ENCODE measurements at places on chromosomes 5 and 9. TPM values are rescaled to one million over a fixed set of nuclear protein-coding genes. Genes with fewer than 3 reads are reported as not detected.
A peak's percentile ranks its signal among the peaks of the same experiment; 100 is the strongest.

GRCh38 chr5:56910210-56910965 is 992 bp downstream of the SETD9 start:
- peak overlapping the region; percentile 97 for H3K27ac ChIP-seq
- no peaks in the 10 kb centered on the region for H3K36me3 ChIP-seq
- H3K4me3 ChIP-seq, result peak overlapping the region; percentile 87
- H3K4me1 ChIP-seq, result peaks cover 10% of the 10 kb centered on the region
- peak; percentile 65 for DNase-seq

DNA sequence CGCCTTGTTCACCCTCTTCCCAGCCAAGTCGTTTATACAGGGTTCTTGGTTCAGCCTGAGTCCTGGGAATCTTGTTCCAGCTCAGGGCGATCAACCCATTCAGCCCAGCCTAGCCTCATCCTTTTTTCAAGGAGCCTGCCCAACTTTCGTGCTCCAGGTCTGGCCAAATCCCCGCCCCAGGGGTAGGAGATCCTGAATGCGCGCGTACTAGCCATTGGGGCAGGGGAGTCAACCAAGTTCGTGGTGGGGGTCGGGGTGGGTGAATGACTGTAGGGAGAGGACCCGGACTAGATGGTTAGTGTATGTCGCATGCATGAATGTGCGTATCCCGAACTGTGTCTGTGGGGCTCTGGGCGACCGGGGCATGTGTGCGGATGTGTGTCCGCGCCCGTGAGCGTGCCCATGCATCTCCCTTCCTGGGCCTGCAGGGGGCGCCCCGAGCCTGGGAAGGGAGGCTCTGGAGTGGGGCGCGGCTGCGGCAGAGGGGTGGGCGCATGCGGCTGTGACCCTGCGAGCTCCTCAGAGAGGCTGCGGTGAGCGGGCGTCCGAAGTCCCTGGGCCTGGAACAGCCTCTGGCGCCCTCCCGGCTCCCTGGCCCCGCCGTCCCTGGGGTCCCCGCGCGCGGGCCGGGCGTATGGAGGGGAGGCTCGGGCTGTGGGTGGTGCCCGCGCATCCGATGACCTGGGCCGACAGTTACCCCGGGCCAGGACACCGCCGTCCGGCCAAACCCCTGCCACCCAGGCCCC is 8.7 kb downstream of the CCL21 start:
- H3K4me3 ChIP-seq, result peak overlapping the region; percentile 84
- H3K4me1 ChIP-seq, result peaks cover 3% of the 10 kb centered on the region
- no peaks in the 10 kb centered on the region for H3K36me3 ChIP-seq

- H3K4me3 ChIP-seq, result no peak overlapping the region
- no peak for DNase-seq
- H3K4me1 ChIP-seq, result peaks cover 29% of the 10 kb centered on the region
- H3K27ac ChIP-seq, result peak overlapping the region; percentile 47
- no peaks in the 10 kb centered on the region for H3K36me3 ChIP-seq
Measured at GRCh38 chr5:83376461-83376860, 95.1 kb upstream of the VCAN start.

- H3K27ac ChIP-seq, result no peak overlapping the region
- H3K27me3 ChIP-seq, result no peaks in the 10 kb centered on the region
- DNase-seq, result no peak
- no peaks in the 10 kb centered on the region for H3K36me3 ChIP-seq
- no peaks in the 10 kb centered on the region for H3K4me1 ChIP-seq
- H3K4me3 ChIP-seq, result no peak overlapping the region
Measured at GRCh38 chr5:133382661-133383579, 229.4 kb downstream of the FSTL4 start.

The CCNO gene
- total RNA-seq, result 1.4 TPM

DNA sequence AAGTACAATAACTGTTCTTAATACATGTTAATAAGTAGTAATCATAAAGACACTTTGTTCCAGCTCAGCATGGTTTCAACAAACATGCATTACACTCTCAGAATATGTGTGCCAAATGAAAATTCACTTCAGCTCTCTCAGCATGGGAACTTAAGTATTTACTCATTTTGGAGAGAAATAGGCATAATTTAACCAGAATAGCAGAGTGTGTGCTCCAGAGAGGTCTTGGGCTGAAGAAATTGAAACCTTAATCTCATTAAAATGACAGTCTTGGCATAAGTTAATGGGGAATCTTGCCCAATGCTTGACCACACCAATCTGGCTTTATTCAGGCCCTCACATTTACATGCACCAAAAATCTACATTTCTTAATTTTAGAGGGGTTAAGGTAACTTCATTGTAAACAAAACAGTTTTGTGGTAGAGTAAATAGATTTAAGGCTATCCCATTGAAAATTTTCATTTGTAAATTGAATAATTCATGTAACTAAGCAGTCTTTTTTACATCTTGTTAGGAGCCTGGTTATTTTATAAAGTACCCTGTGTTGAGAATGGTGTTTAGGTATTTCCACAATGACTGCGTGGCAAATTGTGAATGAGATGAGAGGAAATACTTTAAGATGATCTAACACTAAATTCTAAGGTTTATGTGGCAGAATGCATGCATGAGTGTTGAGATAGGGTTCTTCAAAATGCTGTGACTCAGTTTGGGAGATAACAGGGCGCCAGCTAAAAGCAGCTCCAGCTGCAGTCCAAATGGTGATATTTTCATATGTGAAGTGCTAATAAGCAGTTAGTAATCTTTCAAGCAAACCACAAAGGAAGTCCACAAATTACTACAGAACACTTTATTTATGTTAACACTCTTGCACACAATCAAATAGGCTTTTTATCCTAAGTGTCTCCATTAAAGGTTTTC is 11.3 kb upstream of the LOX start:
- peak overlapping the region; percentile 93 for H3K27ac ChIP-seq
- H3K27me3 ChIP-seq, result no peaks in the 10 kb centered on the region
- peak; percentile 36 for DNase-seq
- H3K4me3 ChIP-seq, result no peak overlapping the region
- peaks cover 55% of the 10 kb centered on the region for H3K4me1 ChIP-seq

The FOXD4 gene
- total RNA-seq, result 0.29 TPM

GRCh38 chr9:110659891-110660541 is 8.6 kb upstream of the MUSK start:
- peak overlapping the region; percentile 40 for H3K27ac ChIP-seq
- peaks cover 15% of the 10 kb centered on the region for H3K4me1 ChIP-seq
- no peaks in the 10 kb centered on the region for H3K36me3 ChIP-seq
- no peak overlapping the region for H3K4me3 ChIP-seq
- no peaks in the 10 kb centered on the region for H3K27me3 ChIP-seq

The FBN2 gene
- 33.0 TPM for total RNA-seq

GRCh38 chr5:168747987-168748777 is 169.0 kb upstream of the PANK3 start:
- no peaks in the 10 kb centered on the region for H3K36me3 ChIP-seq
- no peak overlapping the region for H3K27ac ChIP-seq
- H3K4me3 ChIP-seq, result no peak overlapping the region
- H3K27me3 ChIP-seq, result no peaks in the 10 kb centered on the region
- DNase-seq, result peak; percentile 79
- H3K4me1 ChIP-seq, result no peaks in the 10 kb centered on the region

GRCh38 chr5:168088410-168089173 is 202.9 kb upstream of the WWC1 start:
- DNase-seq, result no peak
- no peak overlapping the region for H3K4me3 ChIP-seq
- no peak overlapping the region for H3K27ac ChIP-seq
- H3K36me3 ChIP-seq, result no peaks in the 10 kb centered on the region
- H3K4me1 ChIP-seq, result peaks cover 40% of the 10 kb centered on the region
- H3K27me3 ChIP-seq, result no peaks in the 10 kb centered on the region

The IL31RA gene
- total RNA-seq, result not detected

The C5orf34 gene
- 3.8 TPM for total RNA-seq

The S100Z gene
- total RNA-seq, result not detected

The SH3TC2 gene
- 0.72 TPM for total RNA-seq

DNA sequence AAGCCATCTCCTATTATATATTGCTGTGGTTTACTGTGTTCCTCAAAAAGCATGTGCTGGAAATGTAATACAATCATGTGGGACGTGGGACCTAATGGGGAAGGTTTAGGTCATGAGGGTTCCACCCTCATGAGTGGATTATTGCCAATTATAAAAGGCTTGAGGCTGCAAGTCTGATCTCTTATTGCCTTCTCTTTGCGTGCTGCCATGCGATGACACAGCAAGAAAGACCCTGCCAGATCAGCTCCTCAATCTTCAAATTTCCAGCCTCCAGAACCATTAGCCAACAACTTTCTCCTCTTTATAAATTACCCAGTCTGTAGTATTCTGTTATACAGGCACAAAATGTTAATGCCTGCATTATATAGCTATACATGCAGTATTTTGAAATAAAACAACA is 45.4 kb downstream of the MARCHF11 start:
- H3K27me3 ChIP-seq, result no peaks in the 10 kb centered on the region
- no peak overlapping the region for H3K27ac ChIP-seq
- no peak for DNase-seq
- no peaks in the 10 kb centered on the region for H3K36me3 ChIP-seq

The BASP1 gene
- total RNA-seq, result 242 TPM

The C9orf153 gene
- total RNA-seq, result under 0.01 TPM

GRCh38 chr5:126988021-126988569 is 42.3 kb downstream of the MARCHF3 start:
- no peak overlapping the region for H3K27ac ChIP-seq
- peaks cover 6% of the 10 kb centered on the region for H3K4me1 ChIP-seq
- no peak overlapping the region for H3K4me3 ChIP-seq
- DNase-seq, result no peak
- H3K36me3 ChIP-seq, result no peaks in the 10 kb centered on the region

The DMRT3 gene
- not detected for total RNA-seq

GRCh38 chr5:6541256-6542013 is 91.4 kb downstream of the NSUN2 start:
- no peak overlapping the region for H3K4me3 ChIP-seq
- no peak overlapping the region for H3K27ac ChIP-seq
- H3K36me3 ChIP-seq, result no peaks in the 10 kb centered on the region
- H3K4me1 ChIP-seq, result no peaks in the 10 kb centered on the region
- no peaks in the 10 kb centered on the region for H3K27me3 ChIP-seq

- no peak overlapping the region for H3K27ac ChIP-seq
- H3K4me3 ChIP-seq, result no peak overlapping the region
- DNase-seq, result no peak
- no peaks in the 10 kb centered on the region for H3K4me1 ChIP-seq
Measured at GRCh38 chr5:60101573-60101972, 208.0 kb upstream of the PDE4D start.

- no peak for DNase-seq
- H3K4me1 ChIP-seq, result no peaks in the 10 kb centered on the region
- H3K36me3 ChIP-seq, result no peaks in the 10 kb centered on the region
- H3K27ac ChIP-seq, result no peak overlapping the region
Measured at GRCh38 chr5:159571501-159572244, 241.4 kb upstream of the IL12B start.

DNA sequence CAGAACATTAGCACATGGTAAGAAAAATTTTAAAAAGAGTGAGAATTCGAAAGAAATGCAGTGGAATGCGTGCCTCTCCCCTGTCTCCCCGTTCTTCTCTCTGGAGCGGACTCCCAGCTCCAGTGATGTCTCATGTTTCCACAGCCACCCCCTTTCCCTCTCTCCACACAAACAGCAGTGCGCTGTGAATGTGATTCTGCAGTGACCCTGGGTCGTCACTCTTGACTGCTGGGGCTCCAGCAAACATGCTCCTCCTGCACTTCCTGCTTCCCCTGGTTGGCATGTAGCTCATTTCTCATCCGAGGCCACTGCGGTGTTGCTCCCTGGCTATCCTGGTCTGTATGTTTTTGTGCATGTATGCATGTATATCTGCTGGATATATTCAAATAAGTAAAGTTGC is 13.3 kb downstream of the PHF2 start:
- no peak overlapping the region for H3K27ac ChIP-seq
- no peak overlapping the region for H3K4me3 ChIP-seq
- no peaks in the 10 kb centered on the region for H3K36me3 ChIP-seq
- no peaks in the 10 kb centered on the region for H3K27me3 ChIP-seq

- peak overlapping the region; percentile 83 for H3K27ac ChIP-seq
- no peaks in the 10 kb centered on the region for H3K27me3 ChIP-seq
- H3K36me3 ChIP-seq, result no peaks in the 10 kb centered on the region
- H3K4me3 ChIP-seq, result no peak overlapping the region
- DNase-seq, result no peak
- H3K4me1 ChIP-seq, result peaks cover 16% of the 10 kb centered on the region
Measured at GRCh38 chr9:111298111-111298510, 31.9 kb downstream of the OR2K2 start.

The PCDHB5 gene
- 2.9 TPM for total RNA-seq

DNA sequence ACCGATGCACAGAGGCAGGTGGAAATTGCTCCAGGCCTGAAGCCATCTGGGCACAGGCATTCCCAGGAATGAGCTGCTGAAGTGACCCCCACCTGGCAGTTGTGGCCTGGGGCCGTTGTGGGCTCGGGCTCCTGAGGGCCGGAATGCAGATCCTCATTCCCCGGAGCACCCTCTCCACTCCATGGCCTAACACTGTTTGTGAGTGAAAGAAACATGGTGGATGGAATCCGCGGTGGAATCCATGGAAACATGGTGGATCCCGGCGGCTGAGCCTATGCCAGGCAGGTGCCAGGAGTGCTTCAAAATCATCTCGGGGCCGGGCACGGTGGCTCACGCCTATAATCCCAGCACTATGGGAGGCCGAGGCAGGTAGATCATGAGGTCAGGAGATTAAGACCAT is 3.6 kb upstream of the SARDH start:
- peaks cover 10% of the 10 kb centered on the region for H3K4me1 ChIP-seq
- no peak for DNase-seq
- no peaks in the 10 kb centered on the region for H3K36me3 ChIP-seq
- no peak overlapping the region for H3K27ac ChIP-seq

- H3K4me1 ChIP-seq, result peaks cover 18% of the 10 kb centered on the region
- peaks cover 24% of the 10 kb centered on the region for H3K27me3 ChIP-seq
- H3K36me3 ChIP-seq, result no peaks in the 10 kb centered on the region
- H3K27ac ChIP-seq, result no peak overlapping the region
Measured at GRCh38 chr5:113171520-113171919, 194.9 kb downstream of the DCP2 start.

The FAM151B gene
- total RNA-seq, result 19.2 TPM

The CKMT2 gene
- 1.4 TPM for total RNA-seq

- no peak overlapping the region for H3K27ac ChIP-seq
- no peaks in the 10 kb centered on the region for H3K4me1 ChIP-seq
- no peaks in the 10 kb centered on the region for H3K36me3 ChIP-seq
Measured at GRCh38 chr9:237858-238345, 23.2 kb downstream of the DOCK8 start.

- peaks cover 21% of the 10 kb centered on the region for H3K4me1 ChIP-seq
- no peaks in the 10 kb centered on the region for H3K27me3 ChIP-seq
- H3K36me3 ChIP-seq, result peaks cover 4% of the 10 kb centered on the region
- peak overlapping the region; percentile 66 for H3K27ac ChIP-seq
- peak overlapping the region; percentile 12 for H3K4me3 ChIP-seq
Measured at GRCh38 chr9:136031741-136032730, 63.1 kb downstream of the NACC2 start.

The NTRK2 gene
- 3.3 TPM for total RNA-seq

DNA sequence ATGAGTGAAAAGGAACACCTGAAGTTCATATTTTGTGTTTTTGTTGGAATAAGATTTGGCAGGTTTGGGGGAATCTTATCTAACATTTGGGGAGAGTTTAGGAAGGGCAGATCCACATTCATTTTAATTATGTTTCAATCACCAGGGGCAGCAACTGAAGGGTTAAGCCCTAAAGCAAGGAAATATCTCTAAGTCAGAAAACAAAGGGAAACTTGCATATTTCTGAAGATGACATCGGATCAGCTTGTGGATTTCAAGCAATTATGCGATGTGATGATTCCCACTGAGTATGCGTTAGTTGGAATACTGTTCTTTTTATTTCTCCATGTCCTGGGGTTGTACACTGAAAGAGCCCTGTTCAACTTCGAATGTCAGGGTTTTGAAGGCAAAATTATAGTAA is 59.8 kb upstream of the NFIB start:
- DNase-seq, result no peak
- no peak overlapping the region for H3K4me3 ChIP-seq
- H3K27ac ChIP-seq, result no peak overlapping the region
- H3K36me3 ChIP-seq, result no peaks in the 10 kb centered on the region
- H3K27me3 ChIP-seq, result peaks cover 6% of the 10 kb centered on the region

The SPAAR gene
- 0.72 TPM for total RNA-seq

Data from osteoblast (primary cell).